HCT116 (cell line): ENCODE measurements at places on chromosomes 6 and 20.

- DNase-seq, result no peak
Measured at GRCh38 chr6:156870924-156871539, 93.9 kb downstream of the ARID1B start.

- no peak for DNase-seq
Measured at GRCh38 chr6:79040083-79040482, 38.0 kb downstream of the PHIP start.

GRCh38 chr20:47358039-47358671, 1.7 kb upstream of the ZMYND8 start:
- no peak for DNase-seq

DNA sequence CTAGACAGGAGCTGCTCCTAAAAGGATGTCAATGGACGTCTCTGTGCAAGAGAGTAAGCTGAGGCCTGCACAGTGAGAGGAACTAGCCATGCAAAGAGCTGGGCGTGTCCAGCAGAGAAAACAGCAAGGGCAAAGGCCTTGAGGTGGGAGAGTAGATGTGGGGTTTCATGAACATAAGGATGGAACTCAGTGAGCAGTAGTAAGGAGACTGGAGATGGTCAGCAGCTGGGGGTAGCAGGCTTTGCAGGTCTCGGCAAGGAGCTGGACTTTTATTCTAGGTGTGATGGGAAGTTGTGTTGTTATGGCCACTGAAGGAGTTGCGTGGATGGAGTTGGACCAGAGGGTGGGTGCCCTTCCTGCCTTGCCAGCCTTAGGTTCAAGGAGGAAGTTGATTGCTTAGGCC, 90.7 kb upstream of the SIRPA start:
- no peak for DNase-seq

DNA sequence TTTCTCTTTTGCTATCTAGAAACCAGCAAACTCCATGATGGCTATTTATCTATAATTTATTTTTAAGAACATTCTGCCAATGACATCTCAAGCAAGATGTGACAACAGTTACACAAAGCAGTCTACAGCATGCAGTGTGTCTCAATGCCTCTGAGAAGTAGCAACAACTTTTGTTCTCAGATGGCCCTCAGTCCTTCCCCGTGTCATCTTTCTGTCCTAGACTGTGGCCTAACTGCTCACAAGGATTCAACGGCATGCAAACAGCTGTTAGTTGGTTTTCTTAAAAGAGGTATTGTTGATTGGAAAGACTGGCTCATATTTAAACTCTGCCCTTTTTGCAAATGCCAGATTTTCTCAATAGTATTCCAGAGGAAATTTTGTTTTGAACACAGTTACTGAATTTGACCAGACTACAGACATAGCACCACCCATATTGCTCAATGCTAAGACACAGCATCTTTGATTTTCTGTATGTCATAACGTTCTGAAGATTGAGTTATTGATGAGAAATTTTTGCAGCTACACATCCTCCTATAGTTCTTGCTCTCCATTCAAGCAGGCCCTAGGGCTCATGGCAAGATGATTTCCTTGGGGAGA, 26.1 kb upstream of the F13A1 start:
- no peak for DNase-seq

DNA sequence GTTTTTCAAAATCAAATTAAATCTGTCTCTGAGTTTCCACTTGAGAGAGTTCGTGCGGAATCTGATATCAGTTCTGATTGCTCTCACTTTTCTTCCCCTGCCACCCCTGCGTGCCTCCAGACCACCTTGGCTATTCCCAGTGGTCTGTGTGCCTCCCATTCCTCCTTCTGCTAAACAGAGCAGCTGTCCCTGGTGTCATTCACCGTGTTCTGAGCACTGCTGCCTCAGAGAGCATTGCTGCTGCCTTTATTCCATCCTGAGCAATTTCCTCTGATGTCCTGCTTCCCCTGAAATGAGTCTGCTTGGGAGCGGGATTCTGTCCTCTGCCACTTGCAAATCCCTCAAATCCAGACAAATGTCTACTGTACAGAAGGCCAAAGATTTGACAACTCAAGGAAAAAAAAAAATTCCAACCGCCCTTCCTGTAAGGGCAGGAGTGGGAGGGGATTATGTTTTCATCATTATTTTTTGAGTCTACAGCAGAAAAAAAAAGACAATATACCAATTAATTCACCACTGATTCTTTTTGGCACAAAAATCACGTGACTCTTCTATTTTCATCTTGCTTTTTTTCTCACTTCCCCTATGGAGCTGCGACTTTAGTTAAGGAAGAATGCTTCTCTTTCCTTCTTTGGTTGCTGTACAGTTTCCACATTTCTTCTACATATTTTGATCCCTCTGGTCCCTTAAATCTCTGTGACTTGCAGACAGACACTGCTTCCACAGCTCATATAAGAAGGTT, 833.0 kb downstream of the EPHA7 start:
- DNase-seq, result no peak

DNA sequence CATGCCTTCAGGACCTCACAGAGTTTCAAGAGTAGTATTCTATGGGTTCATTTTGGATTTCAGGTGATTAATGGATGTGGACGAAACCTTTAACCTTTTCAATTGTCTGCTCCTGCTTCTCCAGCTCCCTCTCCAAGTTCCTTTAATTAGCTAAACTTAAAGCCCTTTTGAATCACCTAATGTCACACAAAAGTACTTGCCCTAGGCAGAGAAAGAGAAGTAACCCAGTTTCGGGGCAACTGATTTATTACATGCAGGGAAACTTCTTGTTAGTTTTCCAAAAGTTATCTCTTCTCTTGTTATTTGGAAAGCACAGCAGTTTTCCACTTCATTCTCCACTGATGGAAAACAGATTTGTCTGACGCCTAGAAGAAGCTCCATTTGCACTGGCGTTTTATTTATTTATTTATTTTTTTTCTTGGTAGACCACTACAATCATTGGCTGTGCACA, 407.7 kb upstream of the JARID2 start:
- no peak for DNase-seq

GRCh38 chr6:73727114-73727513, 31.1 kb downstream of the CD109 start:
- no peak for DNase-seq

- DNase-seq, result no peak
Measured at GRCh38 chr20:48724891-48725554, 102.8 kb downstream of the PREX1 start.

DNA sequence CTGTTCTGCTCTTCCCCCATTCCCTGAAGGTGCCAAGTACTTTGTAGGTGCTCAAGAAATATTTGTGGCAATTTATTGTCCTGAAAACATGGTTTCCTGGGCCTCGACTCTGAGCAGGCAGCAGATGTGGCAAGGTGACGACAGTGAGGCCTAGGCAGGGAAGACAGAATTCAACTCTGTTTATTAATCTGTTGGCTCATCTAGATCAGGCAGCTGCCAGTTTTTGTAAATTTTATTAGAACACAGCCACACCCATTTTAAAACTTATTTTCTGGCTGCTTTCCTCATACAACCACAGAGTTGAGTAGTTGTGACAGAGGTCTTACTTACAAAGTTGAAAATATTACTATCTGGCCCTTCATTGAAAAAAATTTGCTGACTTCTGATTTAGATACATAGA, 24.5 kb downstream of the MAPK14 start:
- no peak for DNase-seq

- DNase-seq, result no peak
Measured at GRCh38 chr20:5657190-5657875, 92.9 kb upstream of the SHLD1 start.

GRCh38 chr6:89098461-89098860, 17.9 kb downstream of the PNRC1 start:
- no peak for DNase-seq

DNA sequence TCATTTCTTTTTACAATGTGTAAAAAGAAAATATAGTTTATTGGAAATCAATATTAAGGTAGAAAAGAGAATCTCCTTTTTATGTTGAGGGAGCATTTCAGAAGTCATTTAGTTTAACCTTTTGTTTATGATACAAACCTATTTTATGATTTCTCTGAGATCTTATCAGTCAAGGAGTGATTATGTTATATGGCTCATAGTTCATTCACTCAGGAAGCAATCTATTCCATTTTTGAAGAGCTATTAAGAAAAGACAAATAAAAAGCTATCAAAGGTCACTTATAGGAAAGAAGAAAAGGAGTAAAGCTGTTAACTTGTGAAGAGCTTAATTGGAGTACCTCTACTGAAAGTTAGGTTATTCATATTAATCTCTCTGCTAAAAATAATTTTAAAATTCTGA, 526.6 kb upstream of the JAG1 start:
- DNase-seq, result no peak

- DNase-seq, result no peak
Measured at GRCh38 chr6:12576389-12576788, 140.2 kb upstream of the PHACTR1 start.

GRCh38 chr6:112761740-112762139, 414.6 kb downstream of the RFPL4B start:
- no peak for DNase-seq

- no peak for DNase-seq
Measured at GRCh38 chr6:124011180-124011579, 207.5 kb downstream of the NKAIN2 start.

- no peak for DNase-seq
Measured at GRCh38 chr20:34309691-34310090, 6.5 kb upstream of the AHCY start.

GRCh38 chr6:15948930-15949900, 179.7 kb upstream of the MYLIP start:
- DNase-seq, result no peak

DNA sequence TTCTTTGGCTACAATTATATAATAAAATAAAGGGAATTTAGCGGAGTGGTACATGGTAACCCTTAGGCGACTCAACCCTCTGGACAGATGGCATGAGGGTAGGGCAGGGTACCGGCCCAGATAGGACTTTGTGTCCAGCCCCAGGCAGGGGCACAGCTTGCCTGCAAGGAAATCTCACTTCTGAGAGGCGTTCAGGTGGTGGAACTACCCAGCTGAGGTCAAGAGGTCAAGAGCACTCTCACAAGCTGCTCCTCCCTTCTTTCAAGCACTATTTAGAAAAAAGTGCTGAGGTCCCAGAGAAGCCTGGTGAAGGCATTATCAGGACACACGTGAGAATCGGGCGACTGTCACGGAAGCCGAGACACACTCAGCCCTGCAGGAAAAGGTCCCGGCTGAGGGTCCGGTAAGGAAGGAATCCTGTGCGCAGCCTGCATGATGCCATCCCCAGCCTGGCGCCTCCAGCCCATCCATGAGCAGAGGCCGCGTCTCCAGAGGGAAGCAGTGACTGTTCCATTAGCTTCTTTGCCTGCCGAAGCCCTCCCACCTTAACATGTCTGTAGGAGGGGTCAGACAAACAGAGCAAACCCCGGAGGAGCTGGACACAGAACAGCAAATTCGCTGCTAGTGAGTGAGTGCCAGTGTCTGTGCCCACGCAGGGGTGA, 54.8 kb downstream of the WDR27 start:
- DNase-seq, result no peak

GRCh38 chr6:6891949-6892461, 215.8 kb upstream of the RREB1 start:
- DNase-seq, result no peak

DNA sequence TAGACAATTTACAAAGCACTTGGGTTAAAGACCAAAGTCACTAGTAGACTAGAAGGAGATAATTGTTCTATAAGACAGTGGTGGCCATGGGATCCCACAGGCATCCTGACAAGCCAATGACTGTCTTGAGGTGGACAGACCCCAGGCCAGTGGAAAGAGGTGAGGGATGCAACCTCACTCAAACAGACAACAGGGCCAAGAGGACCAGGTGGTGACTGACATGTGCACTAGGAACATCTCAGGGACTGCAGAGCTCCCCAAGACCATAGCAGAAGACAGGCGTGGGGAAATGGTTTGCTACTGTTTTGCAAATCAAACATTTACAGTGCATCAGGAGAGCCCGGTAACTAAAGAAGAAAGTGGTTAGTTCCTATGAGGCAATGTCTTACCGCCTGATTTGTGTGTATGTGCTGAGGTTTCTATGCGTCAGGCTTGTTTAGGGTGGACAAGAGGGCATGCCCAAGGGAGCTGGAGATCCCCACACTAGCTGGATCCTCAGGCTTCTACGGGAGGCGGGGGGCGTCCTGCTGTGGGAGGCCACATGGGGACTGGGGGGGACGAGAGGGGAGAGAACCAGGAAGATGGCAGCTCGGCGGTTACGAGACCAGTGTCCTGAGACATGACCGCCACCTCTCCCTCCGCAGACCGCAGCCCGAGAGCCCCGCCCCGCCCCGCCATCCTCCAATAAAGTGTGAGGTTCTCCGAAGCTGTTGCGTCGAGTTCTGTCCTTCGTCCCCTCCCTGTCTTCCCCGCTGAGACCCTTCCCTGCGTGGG, 623 bp upstream of the MRPS26 start:
- no peak for DNase-seq

DNA sequence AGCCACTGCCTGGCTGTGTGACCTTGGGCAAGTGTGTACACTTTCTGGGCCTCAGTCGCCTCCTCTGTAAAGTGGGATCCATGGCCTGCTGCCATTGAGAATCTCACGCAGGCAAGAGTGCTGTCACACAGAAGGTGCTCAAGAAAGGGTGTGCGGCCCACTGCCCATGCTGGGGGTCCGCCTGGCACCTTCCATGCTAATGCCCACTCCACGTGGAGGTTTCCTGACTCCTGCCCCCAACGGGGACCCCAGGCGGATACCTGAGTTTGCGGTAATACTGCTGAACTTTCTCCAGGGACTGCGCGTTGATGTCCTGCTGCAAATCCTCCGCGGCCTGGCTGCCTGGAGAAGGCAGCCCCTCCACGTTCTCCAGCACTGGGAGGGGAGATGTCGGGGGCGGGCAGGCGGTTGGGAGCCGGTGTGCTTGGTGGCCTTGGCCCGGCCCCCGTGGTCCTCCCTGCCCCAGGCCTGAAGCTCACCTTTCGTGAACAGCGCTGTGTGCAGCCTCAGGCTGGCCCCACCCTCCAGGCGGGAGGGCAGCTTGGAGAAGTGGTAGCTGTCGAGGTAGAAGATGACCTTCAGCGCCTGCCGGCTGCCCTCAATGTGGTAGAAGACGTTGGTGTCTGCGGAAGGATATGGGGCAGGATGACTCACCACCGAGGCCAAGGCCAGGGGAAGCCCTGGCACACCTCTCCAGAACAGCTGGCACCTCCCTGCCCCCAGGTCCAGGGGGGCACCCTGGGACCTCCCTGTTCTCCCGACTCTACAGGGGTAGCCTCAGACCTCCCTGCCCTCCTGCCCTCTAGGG, 195.6 kb downstream of the PREX1 start:
- DNase-seq, result no peak

DNA sequence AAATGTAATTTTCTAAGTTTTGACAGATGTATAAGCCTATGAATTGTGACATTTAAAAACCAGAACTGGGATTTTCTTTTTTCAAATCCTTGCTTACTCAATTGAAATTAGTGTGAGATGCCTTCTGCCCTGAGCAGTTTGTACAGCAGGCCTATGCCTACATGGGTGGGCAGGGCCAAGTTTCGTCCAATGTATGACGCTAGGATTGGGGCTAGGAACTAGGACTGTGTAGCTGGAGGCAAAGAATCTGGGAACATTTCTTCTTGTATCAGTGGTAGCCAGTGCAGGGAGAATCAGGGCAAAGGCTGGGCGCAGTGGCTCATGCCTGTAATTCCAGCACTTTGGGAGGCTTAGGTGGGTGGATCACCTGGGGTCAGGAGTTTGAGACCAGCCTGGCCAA, 3.9 kb upstream of the PTPRA start:
- no peak for DNase-seq

GRCh38 chr20:51799401-51799860, 2.9 kb downstream of the SALL4 start:
- DNase-seq, result no peak
